Stimulated activated CD4-positive, alpha-beta T cell treated with anti-CD3 and anti-CD28 coated beads, Interleukin-12 subunit alpha, Interleukin-12 subunit beta, amount 100 ng/mL, for 24 hours (primary cell): ENCODE measurements at places on chromosomes 3 and 15.
A peak's percentile ranks its signal among the peaks of the same experiment; 100 is the strongest.

- DNase-seq = no peak
Measured at GRCh38 chr15:70726753-70727152, 36.6 kb downstream of the UACA start.

GRCh38 chr3:43855674-43856299 is 165.0 kb downstream of the ABHD5 start:
- DNase-seq = peak; percentile 26

- no peak for DNase-seq
Measured at GRCh38 chr15:37595426-37595970, 338.9 kb upstream of the TMCO5A start.

DNA sequence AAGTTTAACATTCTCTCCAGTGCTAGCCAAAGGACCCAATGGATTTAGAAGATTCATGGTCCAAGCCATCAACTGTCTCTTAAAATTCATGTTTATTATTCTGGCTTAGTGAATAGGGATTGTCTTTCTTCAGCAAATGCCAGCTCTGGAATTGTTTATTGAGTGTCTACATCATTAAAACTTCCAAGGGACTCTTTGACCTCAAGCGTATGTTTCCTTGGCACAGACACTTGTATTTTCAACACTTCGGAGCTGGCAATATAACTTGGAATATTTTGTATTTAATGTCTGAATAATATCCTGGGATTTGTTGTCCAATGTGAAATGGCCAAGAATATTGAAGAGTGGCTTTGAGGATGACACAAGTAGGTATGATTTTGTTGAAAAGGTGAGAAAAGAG is 204.2 kb downstream of the EPHA3 start:
- no peak for DNase-seq

- no peak for DNase-seq
Measured at GRCh38 chr15:83913034-83913632, 259.2 kb downstream of the ADAMTSL3 start.
